ENCODE measurements at places on chromosomes 5 and 9. TPM values are rescaled to one million over a fixed set of nuclear protein-coding genes. Genes with fewer than 3 reads are reported as not detected.
A peak's percentile ranks its signal among the peaks of the same experiment; 100 is the strongest.

DNA sequence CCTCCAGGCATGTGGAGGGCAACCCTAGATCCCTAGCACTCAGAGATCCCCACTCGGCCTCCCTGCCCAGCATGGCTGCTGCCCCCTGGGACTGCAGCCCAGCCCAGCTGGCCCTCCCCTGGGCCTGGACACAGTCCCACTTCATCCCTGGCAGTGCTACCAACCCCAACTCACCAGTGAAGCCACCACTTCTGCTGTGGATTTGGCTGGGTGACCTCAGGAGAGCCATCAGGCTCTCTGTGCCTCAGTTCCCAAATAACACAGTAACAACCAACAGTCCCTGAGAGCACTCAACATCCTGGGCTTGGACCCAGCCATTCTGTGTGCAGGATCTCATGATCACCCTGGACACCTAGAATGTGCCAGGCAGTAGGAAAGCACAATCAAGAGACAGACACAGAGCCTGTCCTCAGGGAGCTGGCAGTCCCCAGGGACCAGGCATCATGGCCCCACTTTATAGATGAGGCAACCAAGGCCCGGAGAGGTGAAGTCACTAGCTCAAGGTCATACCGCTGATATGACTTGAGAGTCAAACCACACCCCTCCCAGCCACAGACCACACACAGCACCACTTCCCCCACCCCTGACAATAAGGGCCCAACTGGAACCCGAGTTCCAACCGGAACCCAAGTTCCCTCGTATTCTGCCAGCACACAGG, 4.7 kb upstream of the PSMB7 start:
- DNase-seq: no peak

DNA sequence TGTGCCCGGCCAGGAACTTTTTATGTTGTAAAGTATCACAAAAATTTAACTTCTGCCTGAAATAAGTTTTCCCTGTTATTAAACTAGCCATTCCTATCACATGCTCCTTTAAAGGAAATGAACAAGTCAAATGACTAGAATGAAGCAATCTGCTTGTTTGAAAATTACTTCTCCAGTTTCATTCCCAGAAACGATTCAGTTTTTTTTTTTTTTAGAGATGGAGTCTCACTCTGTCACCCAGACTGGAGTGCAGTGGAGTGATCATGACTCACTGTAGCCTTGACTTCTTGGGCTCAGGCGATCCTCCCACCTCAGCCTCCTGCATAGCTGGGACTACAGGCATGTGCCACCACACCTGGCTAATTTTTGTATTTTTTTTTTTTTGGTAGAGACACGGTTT, 13.3 kb upstream of the GNG10 start:
- DNase-seq: no peak

- peak; percentile 88 for DNase-seq
Measured at GRCh38 chr9:83062651-83063527, at the start of gene RASEF. RASEF (minus strand) TSS chr9:83063142; CDS start chr9:83062867, 275 bp downstream.

GRCh38 chr5:1724822-1725602, 74.6 kb downstream of the MRPL36 start:
- peak; percentile 73 for DNase-seq

GRCh38 chr5:41896230-41896629, 7.9 kb upstream of the RIMOC1 start:
- DNase-seq: no peak

DNA sequence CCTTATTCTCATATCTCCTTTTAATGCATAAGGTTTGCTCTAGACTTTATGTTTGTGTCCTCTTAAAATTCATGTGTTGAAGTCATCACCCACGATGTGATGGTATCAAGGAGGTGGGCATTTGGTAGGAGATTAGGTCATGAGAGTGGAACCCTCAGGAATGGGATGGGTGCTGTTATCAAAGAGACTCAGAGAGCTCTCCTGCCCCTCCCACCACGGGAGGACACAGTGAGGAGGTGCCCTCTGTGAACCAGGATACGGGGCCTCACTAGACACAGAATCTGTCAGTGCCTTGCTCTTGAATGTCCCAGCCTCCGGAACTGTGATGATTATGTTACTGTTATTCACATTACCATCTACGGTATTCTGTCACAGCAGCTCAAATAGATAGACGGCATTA, 359.0 kb downstream of the IRX1 start:
- no peak for DNase-seq

GRCh38 chr5:14531668-14532067, 49.9 kb upstream of the OTULINL start:
- DNase-seq: no peak

GRCh38 chr5:103003872-103004271, 116.1 kb downstream of the GIN1 start:
- no peak for DNase-seq

GRCh38 chr5:108917596-108917995, 169.9 kb downstream of the FER start:
- no peak for DNase-seq

- DNase-seq: no peak
Measured at GRCh38 chr9:131946180-131946579, 133.5 kb downstream of the MED27 start.

- peak; percentile 87 for DNase-seq
Measured at GRCh38 chr5:148957591-148958202, 105.2 kb downstream of the SH3TC2 start.

Gene MPDZ
- 43.1 TPM for total RNA-seq

Gene IL33
- not detected for total RNA-seq

Measured in GM23338 (cell line).